ENCODE measurements at places on chromosomes 2 and 18.

DNA sequence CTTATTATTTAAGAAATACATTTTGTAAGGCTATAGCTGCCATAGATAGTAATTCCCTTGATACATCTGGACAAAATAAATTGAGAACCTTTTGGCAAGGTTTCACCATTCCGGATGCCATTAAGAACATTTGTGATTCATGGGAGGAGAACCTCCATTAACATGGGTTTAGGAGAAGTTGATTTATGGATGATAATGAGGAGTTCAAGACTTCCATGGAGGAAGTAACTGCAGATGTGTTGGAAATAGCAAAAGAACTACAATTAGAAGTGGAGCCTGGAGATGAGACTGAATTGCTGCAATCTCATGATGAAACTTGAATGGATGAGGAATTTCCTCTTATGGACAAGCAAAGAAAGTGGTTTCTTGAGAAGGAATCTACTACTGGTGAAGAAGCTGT is 17.3 kb downstream of the PHLPP1 start:
- no peak for DNase-seq

- no peak for DNase-seq
Observed at GRCh38 chr2:16623564-16624435, 41.8 kb downstream of the CYRIA start.

DNA sequence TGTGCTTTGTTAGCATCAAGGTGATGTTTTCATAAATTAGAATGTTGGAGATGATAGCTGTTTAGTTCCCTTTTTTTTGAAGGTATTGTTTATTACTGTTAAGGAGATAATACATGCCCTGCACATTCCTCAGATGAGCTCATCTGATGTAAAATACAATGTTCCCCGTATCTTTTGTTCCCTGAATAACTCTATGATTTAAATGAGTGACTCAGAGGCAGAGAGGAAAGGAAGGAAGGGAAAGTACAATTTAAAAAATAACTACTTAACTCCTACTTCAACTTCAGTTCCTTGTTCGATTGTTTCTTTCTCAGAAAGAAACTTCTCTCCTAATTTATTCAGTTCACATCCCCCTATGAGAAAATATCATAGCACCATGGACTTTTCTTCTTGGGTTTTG is 208.7 kb downstream of the KCNE4 start:
- DNase-seq, result no peak

DNA sequence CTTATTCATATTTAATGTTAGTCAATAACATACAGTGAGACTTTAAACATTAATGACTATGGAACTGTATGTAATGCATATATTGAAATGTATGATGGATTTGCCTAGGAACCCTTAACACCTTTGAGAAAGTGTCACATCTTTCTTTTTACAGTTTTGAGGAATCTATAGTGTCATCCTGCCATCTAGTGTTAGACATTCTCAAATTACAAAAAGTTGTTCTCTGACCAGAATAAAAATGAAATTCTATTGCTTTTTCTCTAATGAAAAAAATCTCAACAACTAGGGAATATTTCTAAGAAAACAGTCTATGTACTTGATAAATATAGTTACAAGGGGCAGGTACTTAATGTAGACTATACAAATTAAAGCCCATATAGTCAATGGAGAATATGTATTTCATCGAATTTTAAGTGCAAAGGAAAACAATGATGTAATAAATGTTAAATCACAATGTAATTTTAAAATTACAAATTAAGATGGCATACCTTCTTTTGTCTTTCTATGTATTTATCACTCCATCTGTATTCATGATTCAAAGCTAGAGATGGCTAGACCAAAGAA is 5.1 kb upstream of the CALCRL start:
- peak; percentile 29 for DNase-seq

GRCh38 chr2:169320561-169320960 is 41.8 kb downstream of the LRP2 start:
- DNase-seq, result no peak

Measured in erythroblast (primary cell).